ENCODE measurements at places on chromosomes 6 and 20.

- DNase-seq = no peak
These were observed 44.3 kb upstream of the BCLAF1 start for GRCh38 chr6:136333824-136334464.

GRCh38 chr6:147207351-147207750 lies 3.1 kb downstream of the STXBP5 start:
- DNase-seq = no peak

- DNase-seq = no peak
These were observed 17.9 kb upstream of the RUNX2 start for GRCh38 chr6:45310118-45310788.

DNA sequence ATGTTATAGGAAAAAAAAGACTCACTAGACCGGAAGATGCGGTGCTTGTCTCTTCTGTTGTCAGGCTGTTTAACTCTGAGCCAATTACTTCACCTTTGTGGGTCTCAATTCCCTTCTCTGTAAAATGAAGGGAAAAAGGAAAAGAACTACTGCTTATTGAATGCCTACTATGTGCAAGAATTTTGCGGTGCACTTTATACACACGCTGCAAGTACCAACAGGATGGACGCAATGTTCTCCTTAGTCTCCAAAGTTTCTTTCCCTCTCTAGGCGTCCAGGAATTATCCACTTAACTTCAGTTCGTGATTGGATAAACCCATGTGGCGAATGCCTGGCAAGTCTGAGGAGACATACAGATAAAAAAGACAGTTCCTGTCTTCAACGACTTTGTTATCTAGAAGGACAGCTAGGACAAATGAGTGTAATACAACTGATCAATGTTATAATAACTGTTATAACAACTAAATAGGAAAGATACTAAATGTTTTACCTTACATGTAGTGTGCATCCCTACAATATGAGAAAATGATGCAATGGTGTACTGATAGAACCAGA lies 69.0 kb upstream of the JARID2 start:
- DNase-seq = no peak

DNA sequence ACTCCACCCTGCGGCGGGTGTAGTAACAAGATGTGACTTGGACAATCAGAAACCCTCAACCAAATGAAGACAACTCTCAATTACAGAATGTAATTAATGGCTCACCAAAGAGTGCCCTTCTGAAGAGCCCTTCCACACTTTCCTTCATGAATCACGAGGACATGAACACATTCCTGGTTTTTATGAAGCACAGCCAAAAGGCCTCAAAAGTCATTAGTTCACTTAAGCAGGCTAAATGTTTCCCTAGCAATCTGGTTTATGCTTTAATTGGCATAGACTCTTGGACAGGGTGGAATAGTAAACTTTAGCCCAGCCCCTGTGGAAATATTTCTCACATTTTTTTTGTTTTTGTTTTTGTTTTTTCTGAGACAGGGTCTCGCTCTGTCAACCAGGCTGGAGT lies 20.5 kb downstream of the CPNE5 start:
- peak; percentile 0 for DNase-seq

DNA sequence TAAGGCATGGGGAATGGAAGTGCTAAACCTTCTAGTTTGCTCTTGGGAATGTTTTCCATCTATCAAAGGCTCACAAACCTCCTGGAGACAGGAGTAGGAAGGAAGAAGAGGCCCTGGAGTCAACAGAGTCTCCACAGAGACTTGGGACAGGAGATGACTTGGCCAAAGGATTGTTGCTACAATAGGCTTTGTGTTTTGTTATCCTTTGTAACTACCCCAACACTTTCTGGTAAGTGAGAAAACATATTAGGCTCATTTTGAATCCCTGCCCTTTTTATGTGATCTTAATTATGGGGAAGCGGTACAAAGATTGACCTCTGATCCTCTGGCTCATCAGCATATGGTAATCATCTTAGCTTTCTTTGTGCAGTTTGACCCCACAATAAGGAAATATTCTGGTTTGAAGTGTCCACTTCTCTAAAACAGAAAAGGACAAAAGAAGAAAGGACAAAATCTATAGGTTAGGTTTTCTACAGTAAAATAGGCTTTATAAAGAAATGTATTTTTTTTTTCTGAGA lies 24.1 kb upstream of the GTF3C6 start:
- no peak for DNase-seq

- DNase-seq = no peak
These were observed 51.7 kb downstream of the UQCC1 start for GRCh38 chr20:35360033-35360432.

- no peak for DNase-seq
These were observed 99.3 kb upstream of the CITED2 start for GRCh38 chr6:139473731-139474130.

- DNase-seq = no peak
These were observed 145.7 kb downstream of the KHDC1L start for GRCh38 chr6:73079611-73079955.

GRCh38 chr20:48892891-48893290 lies 28.6 kb upstream of the ARFGEF2 start:
- no peak for DNase-seq

DNA sequence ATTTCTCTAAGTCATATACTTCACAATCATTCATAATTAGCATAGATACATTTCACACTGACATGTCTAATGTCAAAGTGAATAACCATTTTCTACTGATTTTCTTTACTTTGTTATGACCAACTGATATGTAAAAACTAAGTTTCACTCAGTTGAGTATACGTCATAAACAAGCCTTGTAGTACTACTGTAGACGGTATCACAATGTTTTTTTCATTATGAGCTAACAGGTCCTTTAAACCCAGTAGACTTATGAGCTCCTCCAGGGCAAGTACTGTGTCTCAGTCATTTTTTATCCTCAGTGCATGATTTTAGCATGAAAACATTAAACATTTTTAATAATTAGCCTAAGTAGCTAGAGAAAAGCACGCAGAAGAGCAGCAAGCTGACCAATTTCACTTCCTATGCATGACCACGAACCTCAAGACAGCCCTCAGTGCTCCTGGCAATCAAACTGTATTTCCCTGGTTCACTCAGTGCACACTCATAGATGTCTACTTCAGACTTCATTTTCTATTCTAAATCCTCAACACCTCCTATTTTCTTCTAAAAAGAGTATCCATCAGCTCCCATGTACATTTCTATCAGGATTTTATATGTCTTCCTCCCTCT lies 32.0 kb upstream of the TFAP2D start:
- DNase-seq = no peak

DNA sequence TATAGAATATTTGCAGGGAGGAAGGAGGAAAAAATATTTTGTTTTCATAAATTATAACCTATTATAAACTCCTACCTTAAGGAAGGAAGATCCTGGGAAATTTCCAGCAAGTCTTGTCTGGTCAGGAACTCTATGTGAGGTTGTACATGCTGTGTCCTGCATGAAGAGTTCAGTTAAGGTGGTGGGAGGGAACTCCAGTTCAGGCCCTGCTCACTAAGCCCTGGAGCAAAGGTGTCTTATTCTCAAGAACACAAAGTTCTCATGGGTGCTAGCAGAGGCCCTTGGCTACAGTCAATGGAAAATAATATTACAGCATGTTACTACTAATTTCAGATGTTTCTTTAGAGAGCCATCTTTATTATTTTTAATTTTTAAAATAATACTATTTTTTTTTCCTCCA lies 3.8 kb upstream of the OGFRL1 start:
- no peak for DNase-seq

GRCh38 chr20:63707558-63708300 lies at the start of the genes ARFRP1 and ZGPAT:
ARFRP1 (minus strand) TSS chr20:63707976; CDS start chr20:63707091, 885 bp downstream.
ZGPAT (plus strand) TSS chr20:63708039; CDS start chr20:63708581, 542 bp downstream.
- peak; percentile 43 for DNase-seq

DNA sequence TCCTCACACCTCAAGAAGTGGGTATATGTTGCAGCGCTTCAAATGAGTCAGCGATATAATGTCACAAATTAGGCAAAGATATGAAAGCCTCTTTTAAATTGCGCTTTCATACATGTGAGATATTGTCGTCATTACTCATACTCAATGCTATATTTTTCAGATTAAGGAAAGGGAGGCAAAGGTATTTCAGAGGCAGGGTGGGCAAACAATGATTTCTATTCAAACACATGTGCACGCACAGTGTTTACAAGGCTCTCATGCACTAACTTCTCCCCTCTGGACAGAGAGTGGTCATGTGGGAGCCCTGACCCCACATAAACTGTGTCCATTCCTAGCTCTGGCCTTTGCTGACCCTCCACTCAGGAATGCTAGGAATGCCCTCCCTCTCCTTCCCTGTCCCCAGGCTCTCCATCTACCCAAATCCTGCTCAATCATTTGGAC lies 112.1 kb upstream of the TMEM170B start:
- no peak for DNase-seq

DNA sequence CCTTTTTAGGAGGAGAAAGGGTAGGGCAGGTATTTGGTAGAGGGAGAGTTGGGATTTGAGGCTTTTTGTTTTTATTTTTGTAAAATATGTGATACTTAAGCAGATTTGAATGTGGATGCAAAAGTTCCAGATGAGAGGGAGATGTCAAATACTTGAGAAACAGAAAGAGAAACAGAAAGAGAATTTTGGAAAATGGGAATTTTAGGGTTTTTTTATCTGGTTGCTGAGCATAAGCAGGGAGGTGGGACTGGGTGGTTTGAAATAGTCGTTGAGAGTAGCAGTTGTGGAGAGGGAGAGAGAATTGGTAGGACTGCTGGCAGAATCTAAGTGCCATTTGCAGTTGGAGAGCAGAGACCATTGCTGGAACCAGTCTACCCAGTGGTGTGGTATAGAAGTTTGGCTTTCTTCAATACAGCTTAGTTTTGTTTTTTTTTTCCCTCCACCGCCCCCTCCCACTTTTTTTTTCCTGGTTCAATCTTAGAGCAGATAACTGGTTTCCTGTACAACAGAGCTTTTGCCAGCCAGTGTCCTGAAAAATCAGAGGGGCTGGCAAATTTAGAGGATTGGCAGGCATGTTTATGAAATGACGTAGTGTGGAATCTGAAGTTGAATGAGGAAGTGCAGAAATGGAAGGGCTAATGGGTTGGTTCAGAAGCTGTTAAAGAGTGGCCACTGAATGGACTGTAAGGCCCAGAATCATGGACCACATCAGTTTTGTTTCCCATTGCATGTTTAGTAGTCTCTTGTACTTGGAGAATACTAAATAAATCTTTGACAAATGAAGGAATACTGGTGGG lies 68.7 kb downstream of the ATRN start:
- no peak for DNase-seq

GRCh38 chr6:28480253-28480932 lies 35.2 kb downstream of the GPX6 start:
- DNase-seq = no peak

DNA sequence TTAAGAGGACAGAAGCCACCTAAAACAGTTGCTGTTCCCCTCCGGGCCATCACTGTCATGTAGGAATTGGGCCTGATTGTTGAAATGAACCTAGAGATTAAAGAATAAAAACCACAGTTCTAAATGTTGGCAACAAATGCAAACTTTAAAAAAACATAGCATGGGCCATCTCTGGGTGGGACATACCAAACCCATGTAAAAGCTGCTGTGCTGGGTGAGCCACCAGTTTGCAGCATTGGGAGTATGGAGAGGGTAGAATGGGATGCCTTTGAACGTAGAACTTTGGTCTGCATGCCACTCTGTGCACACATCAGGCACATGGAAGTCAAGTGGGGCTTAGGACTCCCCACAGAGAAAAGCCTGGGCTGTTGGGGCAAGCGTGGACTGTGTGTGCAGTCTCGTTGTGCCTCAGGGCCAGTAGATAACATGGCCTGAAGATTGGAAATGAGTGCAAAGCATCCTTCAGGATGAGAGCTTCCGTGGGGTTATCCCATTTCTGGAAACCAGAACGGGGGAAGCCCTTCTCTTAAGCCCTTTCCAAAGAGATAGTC lies 28.1 kb downstream of the EPB41L1 start:
- DNase-seq = no peak

DNA sequence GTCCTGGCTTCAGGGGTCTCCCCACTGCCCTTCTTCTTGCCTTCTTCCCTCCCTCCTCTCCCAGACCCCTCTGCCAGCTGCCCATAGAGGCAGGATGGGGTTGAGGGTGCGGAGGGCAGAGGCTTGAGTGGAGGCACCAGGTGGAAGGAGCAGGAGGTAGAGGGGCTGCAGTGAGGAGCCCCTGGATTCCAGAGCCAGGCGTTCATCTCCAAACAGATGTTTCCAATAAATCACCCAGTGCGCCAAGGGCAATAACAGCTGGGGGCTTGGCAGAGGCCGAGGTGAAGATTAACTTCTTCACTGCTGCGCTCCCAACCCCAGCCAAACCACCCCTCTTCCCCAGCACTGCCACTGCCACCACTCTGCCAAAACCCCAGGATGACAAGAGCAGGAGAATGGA lies 10.7 kb downstream of the MDFI start:
- no peak for DNase-seq

DNA sequence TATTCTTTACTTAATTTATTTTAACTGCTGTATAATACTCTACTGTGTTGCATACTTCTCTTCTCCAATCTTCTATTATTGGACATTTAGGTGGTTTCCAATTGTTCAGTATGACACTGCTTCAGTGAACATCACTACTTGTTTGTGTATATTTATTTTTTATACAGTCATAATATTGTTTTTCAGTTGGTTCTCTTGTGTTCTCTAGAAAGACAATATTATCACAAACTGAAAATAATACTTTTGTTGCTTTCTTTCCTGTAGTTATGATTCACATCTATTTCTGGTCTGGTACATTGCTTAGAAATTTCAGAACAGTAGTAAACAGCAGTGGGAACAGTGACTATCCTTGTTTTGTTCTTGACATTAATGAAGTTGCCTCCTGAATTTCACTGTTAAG lies 62.8 kb upstream of the GTSF1L start:
- no peak for DNase-seq

- DNase-seq = no peak
These were observed 60.4 kb upstream of the GFRAL start for GRCh38 chr6:55266896-55267295.

GRCh38 chr6:105641504-105641903 lies 238.6 kb upstream of the PREP start:
- no peak for DNase-seq

DNA sequence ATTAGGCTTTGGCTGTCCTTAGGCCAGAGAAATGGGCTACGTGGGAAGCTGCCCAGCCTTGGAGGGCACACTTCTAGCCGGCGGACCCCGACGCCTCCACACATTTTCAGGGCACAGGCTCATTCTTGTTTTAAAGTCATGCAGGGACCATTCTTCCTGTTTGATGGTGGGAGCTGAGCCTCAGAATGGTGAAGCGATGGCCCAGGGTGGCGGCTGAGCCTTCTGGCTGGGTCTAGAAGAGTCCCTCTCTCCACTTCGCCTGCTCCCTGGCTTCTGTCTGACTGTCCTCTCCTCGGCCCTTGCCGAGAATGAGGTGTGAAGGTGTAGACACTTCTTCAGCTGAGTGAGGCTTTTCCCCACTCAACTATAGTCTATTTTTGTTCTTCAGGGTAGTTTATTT lies 114.4 kb downstream of the SULF2 start:
- DNase-seq = no peak

DNA sequence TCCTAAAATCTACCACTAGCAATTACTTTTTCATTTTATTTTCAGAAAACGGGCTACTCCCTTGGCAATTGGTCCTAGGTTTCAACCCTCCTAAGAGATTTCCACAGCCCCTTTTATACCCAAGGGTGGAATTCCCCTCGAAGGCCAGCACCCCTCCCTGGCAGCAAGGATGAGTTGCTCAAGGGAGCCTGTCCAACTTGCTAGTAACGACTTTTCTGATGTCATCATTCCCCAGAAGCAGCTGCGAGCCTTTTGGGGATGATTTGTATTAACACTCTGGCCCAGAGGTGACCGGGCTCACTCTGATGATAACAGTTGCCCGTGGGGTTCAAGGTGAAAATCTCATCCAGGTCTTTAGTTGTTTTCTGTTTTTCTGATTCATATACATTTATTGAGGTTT lies 30.7 kb upstream of the NAA20 start:
- no peak for DNase-seq

- DNase-seq = no peak
These were observed 245.3 kb downstream of the DLL1 start for GRCh38 chr6:170045563-170045960.

All from kidney glomerular epithelial cell (primary cell).